Activated T-helper 17 cell treated with anti-CD3 and anti-CD28 coated beads, Interleukin-2, amount 50 U/mL, for 72 hours (primary cell): ENCODE measurements at places on chromosomes 6 and 20. TPM values are rescaled to one million over a fixed set of nuclear protein-coding genes. Genes with fewer than 3 reads are reported as not detected.

GRCh38 chr6:149157126-149157525, 160.4 kb upstream of the TAB2 start:
- ATAC-seq: no peak

DNA sequence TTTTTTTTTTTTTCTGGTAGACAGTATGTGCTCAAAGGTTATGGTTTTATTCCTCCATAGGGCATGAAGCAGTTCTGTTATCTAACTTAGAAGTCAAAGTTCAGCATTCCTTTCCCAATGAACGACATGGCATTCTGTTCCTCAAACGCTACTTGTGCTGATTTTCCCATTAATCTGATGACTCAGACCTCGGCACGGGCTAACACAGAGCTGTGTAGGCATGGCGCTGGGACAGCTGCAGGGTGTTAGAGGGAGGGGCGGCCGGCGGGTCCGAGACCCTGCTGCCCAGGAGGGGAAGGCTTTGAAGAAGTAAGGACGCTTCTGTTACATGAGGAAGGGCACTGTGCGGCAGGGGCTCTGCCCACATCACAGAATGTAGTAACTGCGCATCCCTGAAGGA, 93.6 kb upstream of the AGPAT4 start:
- no peak for ATAC-seq

DNA sequence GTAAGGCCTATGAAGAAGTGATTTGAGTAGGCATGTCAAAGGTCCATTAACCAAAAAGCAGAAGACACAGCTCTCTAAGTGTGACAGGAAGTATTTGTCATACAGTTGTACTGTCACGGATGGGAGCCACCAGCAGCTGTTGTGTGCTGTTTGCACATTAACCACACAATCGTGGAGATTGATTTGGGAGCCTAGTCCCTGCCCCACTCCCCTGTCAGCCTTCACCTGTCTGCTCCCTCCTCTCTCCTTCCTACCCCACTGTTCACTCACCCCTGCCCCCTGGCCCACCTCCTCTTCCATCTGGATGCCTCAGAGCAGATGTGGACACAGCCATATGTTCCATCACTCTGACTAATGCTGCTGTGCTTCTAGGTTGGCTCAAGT, 124.7 kb upstream of the SPACA1 start:
- ATAC-seq: peak; percentile 90

The DOK5 gene
- 0.32 TPM for total RNA-seq
